Hematopoietic multipotent progenitor cell treated with erythropoietin and hydrocortisone succinate and interleukin-3 and kit ligand, for 17 days (in vitro differentiated cells): ENCODE measurements at places on chromosomes 2 and 18.

- DNase-seq = no peak
Observed at GRCh38 chr2:195626507-195626906, 30.5 kb upstream of the SLC39A10 start.

GRCh38 chr2:127330753-127331152, 36.8 kb upstream of the ERCC3 start:
- DNase-seq = no peak

DNA sequence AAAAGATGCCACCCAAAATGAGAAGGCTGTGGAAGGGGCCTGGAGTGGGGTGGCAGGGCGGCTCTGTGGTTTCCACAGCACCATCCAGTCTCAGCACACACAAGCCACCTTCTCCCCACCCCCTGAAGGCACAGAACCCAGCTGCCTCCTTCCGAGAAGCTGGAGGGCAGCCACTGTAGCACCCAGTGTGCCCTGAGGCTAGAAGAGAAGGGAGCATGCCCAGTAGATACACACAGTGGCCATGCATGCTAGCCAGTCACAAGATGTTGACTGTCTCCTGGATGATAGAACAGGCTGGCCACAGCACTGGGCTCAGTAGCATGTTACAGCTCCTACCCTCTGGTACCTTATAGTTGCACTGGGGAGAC, 148.9 kb upstream of the EPAS1 start:
- DNase-seq = no peak

DNA sequence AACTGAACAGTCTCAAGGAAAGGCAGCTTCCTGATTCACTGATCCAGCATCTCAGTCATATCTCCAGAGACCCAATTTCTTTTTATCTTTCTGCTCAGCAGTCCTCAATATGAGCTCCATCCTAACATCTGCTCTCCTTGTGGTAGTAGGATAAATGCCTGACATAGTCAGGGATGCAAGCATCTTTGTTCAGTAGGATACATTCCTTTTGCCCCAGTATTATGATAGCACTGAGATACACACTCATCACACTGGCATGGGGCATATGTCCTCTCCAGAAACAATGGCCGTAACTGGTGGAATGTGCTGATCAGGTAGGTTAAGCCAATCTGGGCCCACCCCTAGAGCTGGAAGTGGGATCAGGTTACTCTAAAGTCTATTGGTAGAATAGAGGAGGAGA, 207.2 kb downstream of the ETAA1 start:
- no peak for DNase-seq

DNA sequence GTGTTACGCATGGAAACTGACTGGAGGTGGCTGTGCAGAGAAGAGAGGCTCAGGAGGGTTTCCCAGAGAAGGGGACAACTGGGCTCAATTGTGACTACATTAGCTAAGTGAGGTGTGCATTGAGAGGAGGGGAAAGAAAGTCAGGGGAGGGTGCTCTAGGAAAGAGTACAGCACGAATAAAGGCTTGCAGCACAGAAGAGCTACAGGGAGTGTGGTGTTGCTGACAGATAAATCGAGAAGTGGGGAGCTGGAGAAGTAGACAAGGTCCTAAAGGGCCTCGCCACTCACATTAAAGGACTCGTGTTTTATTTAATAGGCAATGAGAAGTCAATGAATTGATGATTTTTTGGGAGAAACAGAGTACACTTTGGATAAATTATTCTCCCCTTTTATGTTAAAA, 65.7 kb upstream of the CTAGE1 start:
- DNase-seq = no peak

GRCh38 chr2:231926180-231926741, at the start of gene NPPC:
TSS of gene NPPC (minus strand) at chr2:231926396. CDS start at chr2:231926249, 147 bp downstream.
- DNase-seq = no peak

- DNase-seq = no peak
Observed at GRCh38 chr2:1847846-1848598, 103.7 kb upstream of the PXDN start.

DNA sequence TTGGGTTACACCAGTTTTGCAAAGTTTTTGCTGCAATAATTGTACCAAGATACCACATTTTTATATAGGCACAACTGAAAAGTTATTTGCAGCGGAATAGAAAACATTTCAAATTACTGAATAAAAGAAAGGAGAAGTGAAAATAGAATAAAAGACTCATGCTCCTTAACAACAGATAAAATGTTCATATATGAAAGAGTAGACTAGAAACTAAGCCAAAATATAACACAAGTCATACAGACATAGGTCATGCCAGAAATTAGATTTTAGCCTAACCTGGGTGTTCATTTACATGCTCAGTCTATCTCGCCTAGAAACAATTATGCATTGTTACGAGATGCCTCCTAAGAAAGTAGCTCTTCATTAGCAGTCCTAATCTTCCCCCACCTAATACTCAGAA, 16.4 kb upstream of the MAP3K20 start:
- DNase-seq = no peak

DNA sequence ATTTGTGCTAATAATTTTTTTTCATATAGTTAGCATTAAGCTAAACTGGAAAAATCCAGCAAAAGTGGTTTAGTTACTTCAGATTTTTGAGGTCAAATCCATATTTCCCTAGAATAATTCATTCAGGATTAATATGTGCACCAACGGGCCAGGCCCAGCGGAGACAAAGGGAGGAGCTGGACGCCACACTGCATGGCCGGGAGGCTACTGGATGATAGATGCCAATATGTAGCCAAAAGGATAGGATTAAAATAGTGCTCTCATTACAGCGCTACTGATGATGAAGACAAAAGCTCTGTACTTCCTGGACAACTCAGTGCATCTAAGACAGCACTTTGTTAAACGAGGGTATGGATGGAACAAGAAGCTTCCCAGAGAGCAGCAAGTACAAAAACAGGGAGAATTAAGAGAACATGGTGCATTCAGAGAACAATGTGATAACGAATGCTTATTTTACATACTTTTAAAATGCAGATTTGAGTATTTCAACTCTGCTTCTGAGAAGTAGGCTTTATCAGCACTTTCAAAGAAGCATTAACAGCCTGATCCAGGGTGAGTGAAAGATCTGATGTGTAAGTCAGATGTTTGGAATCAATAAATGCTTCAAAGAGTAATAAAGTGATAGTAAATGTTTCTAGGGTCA, 39.8 kb downstream of the PPP4R1 start:
- DNase-seq = no peak

- DNase-seq = no peak
Observed at GRCh38 chr2:74253971-74254310, 55.5 kb downstream of the MTHFD2 start.

GRCh38 chr2:175366815-175367214, 185.3 kb upstream of the ATP5MC3 start:
- DNase-seq = no peak

- DNase-seq = no peak
Observed at GRCh38 chr2:240460781-240461431, 25.4 kb downstream of the GPC1 start.

DNA sequence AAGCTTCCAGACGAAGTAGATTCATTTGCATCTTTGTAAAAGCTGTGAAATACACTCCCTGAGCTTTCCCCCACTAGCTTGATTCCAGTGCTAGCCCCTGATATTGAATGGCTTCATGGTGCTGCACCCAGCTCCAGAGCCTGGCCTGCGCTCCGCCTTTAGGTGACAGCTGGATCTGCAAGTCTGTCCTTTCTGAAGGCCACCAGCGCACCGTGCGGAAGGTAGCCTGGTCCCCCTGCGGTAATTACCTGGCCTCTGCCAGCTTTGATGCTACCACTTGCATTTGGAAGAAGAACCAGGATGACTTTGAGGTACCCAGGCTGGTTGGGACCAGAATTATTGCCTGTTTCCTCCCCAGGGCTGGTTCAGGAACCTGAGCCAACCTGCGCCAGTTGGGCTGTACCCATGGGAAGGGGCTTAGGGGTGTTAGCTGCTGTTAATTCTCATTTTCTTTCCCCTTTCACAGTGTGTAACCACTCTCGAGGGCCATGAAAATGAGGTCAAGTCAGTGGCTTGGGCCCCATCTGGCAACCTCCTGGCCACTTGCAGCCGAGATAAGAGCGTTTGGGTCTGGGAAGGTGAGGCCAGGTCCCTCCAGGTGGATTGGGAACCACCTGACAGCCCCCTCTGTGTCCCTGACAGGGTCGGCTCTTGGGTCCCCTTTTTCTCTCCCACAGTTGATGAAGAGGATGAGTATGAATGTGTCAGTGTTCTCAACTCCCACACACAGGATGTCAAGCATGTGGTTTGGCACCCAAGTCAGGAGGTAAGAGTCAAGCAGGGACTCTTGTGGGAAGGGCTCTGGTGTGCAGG, 1.3 kb downstream of the CIAO1 start:
- DNase-seq = peak; percentile 25

DNA sequence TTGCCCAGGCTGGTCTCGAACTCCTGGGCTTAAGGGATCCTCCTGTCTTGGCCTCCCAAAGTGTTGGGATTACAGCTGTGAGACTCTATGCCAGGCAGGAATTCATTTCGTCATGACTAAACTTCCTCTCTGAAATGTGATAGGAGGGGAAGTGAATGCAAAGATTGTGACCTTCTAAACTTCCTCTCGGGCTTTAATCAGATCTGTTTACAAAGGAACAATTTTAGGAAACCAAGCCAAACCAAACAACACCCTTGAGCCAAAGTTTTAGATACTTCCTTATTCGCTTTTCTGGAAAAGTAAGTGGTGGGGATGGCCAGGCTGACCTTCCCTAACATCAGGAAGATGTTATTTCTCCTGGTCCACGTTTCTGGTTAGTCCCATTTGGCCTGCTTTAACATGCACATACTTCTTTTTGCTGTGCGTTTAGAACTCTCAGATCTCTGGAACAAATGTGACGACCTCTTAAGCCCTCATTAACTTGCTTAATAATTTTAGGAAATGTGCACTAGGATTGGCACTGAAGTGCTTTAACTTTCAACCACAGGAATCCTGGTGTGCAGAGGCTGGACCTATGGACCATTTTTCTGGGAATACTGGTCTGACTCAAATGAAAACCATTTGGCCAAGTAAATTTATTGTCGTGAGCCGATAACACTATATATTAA, 33.2 kb upstream of the YES1 start:
- no peak for DNase-seq

GRCh38 chr18:47992976-47993375, 62.5 kb upstream of the SMAD2 start:
- DNase-seq = no peak

DNA sequence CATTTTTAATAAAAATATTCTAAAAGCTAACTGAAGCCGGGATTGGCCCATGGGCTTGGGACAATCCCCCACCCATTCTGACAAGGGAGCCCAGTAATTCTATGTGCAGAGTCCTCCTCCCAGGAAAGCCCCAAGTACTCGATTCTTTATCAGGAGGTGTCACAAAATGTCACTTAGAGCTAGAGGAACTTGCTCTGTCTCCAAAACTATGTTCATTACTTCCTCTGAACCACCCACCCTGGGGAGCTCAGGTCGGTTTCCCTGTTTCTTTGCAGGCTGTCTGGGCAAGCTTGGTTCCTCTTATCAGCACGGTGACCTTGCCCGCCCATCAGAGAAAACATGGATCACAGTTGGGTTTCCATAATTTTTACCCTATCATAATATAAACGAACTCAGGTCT, 430.6 kb upstream of the ID2 start:
- DNase-seq = no peak

GRCh38 chr2:207275779-207276178, 110.0 kb upstream of the KLF7 start:
- no peak for DNase-seq

GRCh38 chr2:150379166-150379565, 108.3 kb downstream of the RND3 start:
- DNase-seq = no peak

DNA sequence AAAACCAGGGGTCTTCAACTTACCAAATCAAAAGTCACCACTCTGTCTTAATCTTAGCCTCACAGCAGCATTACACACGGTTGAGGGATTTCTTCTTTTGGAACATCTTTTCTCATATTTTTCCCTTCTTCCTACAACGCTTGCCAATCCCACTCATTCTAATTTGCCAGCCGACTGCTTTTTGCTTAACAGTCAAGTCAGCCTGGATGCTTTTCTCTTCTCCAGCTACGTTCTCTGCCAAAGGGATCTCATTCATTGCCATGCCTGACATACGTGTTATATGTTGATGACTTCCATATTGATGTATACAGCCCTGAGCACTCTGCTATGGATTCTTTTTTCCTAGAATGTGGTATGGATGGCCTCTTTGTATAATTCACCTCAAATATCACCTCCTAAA, 37.3 kb downstream of the CDH19 start:
- no peak for DNase-seq

- DNase-seq = no peak
Observed at GRCh38 chr18:22171258-22172119, 2.1 kb downstream of the GATA6 start.

- DNase-seq = no peak
Observed at GRCh38 chr2:227485429-227485828, 13.5 kb downstream of the AGFG1 start.

DNA sequence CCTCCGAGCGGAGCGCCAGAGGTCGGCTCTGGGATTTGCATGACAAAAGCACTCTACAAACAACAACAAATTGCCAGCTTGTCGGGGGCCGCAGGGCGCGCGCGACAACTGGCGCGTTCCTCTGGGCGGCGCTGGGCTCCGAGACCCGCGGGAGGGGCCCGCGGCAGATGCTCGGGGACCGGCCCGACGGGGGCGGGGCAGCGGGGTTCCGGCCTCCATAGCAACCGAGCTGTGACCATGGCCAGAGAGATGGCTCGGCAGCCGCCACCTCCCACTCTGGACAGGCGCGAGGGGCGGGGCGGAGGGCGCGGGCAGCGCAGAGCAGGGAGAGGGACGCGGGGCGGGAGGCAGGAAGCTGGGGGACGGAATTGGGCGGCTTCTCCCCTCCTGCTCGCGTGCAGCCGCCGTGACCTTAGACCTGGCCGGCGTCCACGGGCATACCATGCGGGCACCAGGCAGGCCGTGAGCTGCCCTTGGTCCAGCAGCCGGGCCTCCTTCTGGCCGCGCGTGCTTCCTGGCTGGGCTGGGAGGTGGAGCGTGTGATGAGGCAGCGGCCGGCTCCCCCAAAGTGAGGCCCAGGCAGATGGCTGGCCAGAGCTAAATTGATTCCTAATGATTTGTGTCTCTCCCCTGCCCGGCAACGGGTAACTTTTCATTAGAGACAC, 171.5 kb downstream of the CELF4 start:
- DNase-seq = no peak

GRCh38 chr18:21958263-21958662, 211.1 kb upstream of the GATA6 start:
- no peak for DNase-seq

- DNase-seq = no peak
Observed at GRCh38 chr18:6493194-6493593, 78.5 kb upstream of the L3MBTL4 start.

DNA sequence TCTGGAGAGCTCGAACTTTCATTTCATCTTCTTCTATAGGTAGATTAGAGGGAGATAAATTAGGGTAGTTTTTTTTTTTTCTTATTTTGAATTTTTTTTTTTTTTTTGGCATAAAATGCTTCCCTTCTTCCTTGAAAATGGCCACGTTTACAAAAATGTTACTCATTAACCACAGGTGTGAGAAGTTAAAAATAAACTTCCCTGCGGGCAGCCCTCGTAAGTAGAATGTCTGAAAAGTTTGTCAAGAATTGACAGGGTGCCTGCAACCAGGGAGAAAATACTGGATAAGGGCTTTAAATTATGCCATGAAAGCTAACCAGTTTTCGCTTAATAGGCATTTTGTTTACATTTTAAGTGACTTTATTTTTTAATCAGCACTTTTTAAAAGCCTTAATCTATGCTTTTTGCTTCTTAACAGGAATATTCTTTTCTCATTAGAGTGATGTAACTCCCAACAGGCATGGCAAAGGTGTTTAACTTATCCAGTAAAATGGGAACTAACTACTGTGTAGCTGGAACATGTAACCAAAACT, 4.2 kb upstream of the FN1 start:
- no peak for DNase-seq

GRCh38 chr2:26581991-26582842, 58.9 kb downstream of the CIB4 start:
- no peak for DNase-seq

- no peak for DNase-seq
Observed at GRCh38 chr2:64081046-64081445, 61.8 kb upstream of the VPS54 start.
